ENCODE measurements at places on chromosomes 3 and 15.

GRCh38 chr3:18238746-18239331 is 186.3 kb downstream of the SATB1 start:
- no peak for DNase-seq

DNA sequence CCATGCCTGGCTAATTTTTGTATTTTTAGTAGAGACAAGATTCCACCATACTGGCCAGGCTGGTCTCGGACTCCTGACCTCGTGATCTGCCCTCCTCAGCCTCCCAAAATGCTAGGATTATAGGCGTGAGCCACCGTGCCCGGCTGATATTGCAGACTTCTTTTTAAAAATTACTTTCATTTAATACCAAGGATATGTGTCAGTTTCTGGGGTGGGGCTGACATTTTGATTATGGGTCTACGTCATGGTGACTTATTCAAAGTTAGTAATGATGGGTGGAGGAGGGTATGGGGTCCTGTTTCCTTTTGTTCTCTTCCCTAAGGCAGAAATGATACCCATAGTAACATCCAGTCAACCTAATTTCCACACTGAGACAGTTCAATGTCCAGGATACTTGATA is 34.7 kb downstream of the GBE1 start:
- DNase-seq = no peak

DNA sequence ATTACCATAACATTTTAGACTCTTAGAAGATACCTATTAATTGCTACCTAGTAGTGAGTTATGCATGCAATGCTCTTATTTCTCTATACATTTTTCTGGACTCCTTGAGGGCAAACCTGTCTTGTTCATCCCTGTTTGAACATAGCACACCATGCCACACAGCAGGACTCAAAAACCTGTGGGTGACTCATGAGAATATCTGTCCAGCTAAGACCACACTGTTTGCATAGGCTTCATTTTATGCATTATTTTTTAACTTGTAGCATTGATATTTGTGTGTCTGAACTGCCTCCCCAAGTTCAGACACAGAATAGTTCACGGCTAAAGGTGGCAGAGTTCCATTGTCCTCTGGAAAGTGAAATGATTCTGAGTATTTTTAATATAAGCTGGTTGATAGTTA is 1.8 kb downstream of the LMCD1 start:
- DNase-seq = no peak

DNA sequence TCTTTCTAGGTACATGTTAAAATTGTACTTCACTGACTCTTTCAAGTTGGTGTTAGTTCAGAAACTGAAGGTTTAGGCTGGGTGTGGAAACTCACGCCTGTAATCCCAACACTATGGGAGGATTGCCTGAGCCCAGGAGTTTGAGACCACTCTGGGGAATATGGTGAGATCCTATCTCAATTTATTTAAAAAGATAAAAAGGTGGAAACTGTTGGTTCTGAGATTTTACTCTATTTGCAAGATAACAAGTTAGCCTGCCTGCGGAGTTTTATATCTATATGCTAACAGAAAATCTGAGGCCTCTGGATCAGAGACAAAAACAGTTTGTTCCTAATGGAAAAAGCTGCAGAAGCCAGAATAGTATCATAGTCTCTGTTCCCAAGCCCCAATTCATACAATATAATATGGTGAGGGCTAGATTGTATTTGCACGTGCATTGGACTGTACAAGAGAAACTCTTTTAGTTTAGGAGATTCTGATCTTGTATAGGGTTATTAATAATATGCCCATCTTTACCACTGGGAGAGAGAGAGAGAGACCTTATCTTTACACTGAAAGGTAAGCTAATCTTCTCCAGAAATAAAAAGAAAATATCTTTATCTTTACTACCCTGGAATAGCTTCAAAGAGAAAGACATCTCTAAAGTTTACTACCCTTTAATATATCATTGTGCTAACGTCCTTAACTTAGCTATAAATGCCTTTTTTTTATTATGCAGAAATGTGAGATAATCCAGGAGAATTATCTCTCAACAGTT is 1267.6 kb downstream of the OTOL1 start:
- no peak for DNase-seq

DNA sequence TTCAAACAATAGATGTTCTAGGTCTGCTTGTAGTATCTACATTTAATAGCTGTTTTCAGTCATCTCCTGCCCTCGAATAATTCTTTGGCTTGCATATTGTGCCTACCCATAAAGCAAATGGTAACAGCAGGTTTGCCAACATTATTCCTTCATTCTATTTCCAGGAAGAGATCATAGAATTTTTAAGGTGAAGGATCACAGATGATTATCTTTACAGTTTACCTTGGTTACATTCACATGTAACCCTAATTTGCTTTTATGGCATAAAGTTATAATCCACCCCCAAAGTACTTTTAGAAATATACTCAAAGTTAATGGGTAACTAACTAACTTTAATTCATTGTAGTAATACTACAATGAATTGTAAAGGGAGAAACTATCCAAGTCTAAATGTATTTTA is 315.5 kb downstream of the NSUN3 start:
- DNase-seq = no peak

DNA sequence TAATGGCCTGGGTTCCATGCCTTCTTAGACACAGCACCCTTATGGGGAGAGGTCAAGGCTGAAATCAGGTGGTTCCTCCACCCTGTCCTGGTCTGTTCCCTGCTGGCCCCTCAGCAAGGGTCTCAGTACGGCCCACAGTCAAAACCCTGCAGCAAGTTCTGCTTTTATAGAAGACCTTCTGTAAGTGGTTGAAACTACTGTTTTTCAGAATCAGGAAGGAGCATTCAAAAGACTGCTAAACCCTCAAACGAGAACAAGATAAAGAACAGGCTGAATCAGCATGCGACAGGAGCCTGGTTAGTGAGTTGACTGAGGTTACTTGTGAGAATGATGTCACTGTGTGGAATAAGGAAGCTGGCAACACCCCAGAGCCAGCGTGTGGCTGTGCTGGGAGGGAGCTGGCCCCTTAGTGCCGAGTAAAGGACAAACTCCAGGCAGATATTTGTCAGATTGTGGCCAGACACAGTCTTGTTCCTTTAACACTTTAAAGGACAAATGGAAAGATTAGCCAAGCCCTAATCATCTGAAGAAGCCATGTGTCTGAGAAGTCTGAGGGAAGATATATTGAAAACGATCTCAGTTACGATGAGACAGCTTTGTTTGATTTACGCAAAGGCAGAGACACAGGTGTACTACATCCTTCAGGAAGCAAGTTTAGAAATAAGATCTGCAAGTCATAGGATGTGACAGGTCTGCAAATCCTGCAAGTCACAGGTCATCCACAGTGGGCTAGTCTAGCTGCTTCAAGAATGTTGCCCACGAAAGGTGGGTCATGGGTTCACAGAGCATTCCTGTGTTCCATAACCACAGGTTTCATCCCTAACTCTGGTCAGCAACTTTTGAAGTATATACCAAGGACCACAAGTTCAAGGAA is 54.0 kb downstream of the B3GNT5 start:
- DNase-seq = peak; percentile 38

DNA sequence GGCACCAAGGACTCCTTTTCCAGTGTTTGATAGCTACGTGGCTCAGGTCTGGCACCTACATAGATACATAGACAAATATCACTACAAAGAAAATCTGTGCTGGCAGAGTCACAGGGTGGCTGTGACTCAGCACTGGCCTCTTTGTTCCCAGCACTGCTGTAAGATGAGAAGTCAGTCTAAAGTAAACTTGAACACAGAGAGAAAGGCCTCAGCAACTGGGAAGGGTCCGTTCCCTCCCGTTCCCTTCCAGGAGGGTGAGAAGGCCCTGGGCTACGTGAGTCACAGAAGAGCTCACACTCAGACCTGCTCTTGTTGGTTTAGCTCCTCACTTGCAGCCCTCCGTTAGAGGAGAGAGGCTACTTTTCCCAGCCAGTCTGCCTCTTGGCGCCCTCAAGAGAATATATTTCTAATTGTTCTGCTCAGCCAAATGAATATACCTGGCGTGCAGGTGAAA is 23.1 kb downstream of the ANXA2 start:
- no peak for DNase-seq

DNA sequence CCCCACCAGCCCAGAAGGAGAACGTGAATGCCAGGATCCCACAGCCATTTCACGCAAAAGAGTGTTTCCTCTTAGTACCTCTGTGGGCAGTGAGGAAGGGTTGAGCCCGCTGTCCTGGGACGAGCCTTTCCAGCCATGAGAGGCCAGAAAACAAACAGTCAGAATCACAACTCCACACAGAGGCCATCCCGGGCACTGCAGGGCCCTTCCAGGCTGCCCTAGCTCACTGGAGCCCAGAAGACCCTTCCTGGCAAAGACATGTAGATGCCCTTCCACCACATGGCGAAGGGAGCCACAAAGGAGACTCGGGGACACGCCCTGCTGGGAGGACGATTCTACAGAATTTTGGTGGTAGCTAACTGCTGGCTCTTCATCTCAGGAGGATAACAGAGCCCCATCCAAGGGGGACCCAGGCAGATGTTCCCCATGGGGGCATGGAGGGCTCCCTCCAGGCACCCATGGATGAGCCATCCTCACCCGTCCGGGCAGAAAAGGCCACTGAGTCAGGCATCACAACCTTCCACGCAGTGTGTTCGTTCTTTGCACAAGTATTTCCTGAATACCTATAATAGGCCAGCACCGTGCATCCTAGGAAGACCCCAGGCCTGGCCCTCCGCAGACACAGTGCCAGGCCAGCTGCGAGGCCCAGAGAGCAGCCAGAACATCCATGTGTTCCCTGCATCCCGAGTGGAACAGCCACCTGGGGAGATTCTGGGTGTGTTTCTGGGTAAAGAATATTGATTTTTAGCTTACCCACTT is 47.2 kb downstream of the SLC12A8 start:
- no peak for DNase-seq

DNA sequence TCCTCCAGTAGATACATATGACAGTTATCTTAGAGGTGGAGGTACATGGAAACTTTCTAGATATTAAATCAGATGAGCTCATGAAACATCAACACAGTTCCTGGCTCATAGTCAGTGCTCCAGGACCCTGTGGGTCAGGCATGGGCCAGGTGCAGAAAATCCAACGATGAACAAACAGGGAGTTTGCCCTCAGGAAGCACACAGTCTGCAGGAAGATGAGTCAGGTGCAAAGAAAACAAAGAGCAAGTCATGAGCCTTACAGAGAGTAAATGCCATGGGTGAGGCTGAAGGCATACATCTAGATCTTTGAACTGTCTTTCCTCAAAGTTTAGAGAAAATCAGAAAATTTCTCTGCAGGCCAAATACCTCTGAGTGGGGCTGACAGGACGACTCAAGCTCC is 184.2 kb upstream of the TPM1 start:
- no peak for DNase-seq
